Umbilical cord (tissue), 2 donors: ENCODE measurements at places on chromosomes 6 and 20.

- DNase-seq: no peak
Observed at GRCh38 chr6:15752820-15753219, 90.0 kb upstream of the DTNBP1 start.

GRCh38 chr6:167078745-167079144 lies 44.2 kb upstream of the CCR6 start:
- no peak for DNase-seq

GRCh38 chr6:153051801-153052200 lies 49.3 kb upstream of the MTRF1L start:
- no peak for DNase-seq

DNA sequence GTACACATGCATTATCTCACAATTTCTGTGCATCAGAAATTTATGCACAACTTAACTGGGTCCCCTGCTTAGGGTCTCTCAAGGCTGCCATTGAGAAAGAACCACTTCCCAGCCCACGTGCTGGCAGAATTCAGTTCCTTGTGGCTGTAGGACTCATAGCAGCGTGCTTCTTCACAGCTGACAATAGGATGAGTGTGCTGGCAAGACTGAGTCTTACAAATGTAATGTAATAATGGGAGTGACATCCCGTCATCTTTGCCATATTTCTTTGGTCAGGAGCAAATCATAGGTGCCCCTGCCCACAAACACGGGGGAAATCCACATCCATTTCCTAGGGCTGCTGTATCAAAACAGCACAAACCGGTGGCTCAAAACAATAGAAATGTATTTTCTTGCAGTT lies 77.4 kb downstream of the FIG4 start:
- DNase-seq: no peak
